A549 treated with CORT108297 at 1 μM for 4 hours (cell line): ENCODE measurements at places on chromosomes 1 and 21. TPM values are rescaled to one million over a fixed set of nuclear protein-coding genes. Genes with fewer than 3 reads are reported as not detected.

FUCA1 gene
- 8.7 to 11.0 TPM (median 9.7 TPM) in 5 replicates for total RNA-seq

CFHR5 gene
- not detected in 5 replicates for total RNA-seq

C8A gene
- not detected in 5 replicates for total RNA-seq

BRDT gene
- total RNA-seq = not detected in 5 replicates

NBPF3 gene
- 5.4 to 6.9 TPM (median 6.0 TPM) in 5 replicates for total RNA-seq

HIVEP3 gene
- total RNA-seq = 2.6 to 3.3 TPM (median 2.8 TPM) in 5 replicates

B3GALT2 gene
- not detected in 5 replicates for total RNA-seq

SH2D2A gene
- 2.8 to 5.1 TPM (median 3.9 TPM) in 5 replicates for total RNA-seq

LAD1 gene
- 0.43 to 0.80 TPM (median 0.54 TPM) in 5 replicates for total RNA-seq

JAM2 gene
- total RNA-seq = 0.03 TPM in 1 of 5 replicates, not detected in the others

SYDE2 gene
- 0.67 to 0.94 TPM (median 0.86 TPM) in 5 replicates for total RNA-seq

UBXN10 gene
- total RNA-seq = not detected in 5 replicates

PBXIP1 gene
- total RNA-seq = 13.5 to 16.4 TPM (median 15.2 TPM) in 5 replicates

ARV1 gene
- 24.1 to 26.8 TPM (median 24.8 TPM) in 5 replicates for total RNA-seq

PTCH2 gene
- total RNA-seq = 0.14 to 0.35 TPM (median 0.29 TPM) in 5 replicates

DCST1 gene
- total RNA-seq = 0.07 to 0.08 TPM in 2 of 5 replicates, not detected in the others

LCE3D gene
- 0.44 to 1.3 TPM (median 0.64 TPM) in 5 replicates for total RNA-seq

CACNA1E gene
- 0.01 to 0.02 TPM in 2 of 5 replicates, not detected in the others for total RNA-seq

ITSN1 gene
- total RNA-seq = 14.8 to 18.1 TPM (median 17.5 TPM) in 5 replicates

EXO1 gene
- 21.6 to 32.1 TPM (median 24.9 TPM) in 5 replicates for total RNA-seq

FOXD2 gene
- 0.32 to 0.60 TPM (median 0.49 TPM) in 5 replicates for total RNA-seq

GSTM1 gene
- total RNA-seq = not detected in 5 replicates

GBP5 gene
- total RNA-seq = 0.03 TPM in 2 of 5 replicates, not detected in the others

FCGR2B gene
- not detected in 5 replicates for total RNA-seq

C1orf74 gene
- total RNA-seq = 1.1 to 1.9 TPM (median 1.6 TPM) in 5 replicates

ITLN1 gene
- not detected in 5 replicates for total RNA-seq

ANKRD65 gene
- 0.04 to 0.07 TPM (median 0.06 TPM) in 4 of 5 replicates, not detected in the other for total RNA-seq

LYSMD1 gene
- 5.3 to 7.5 TPM (median 6.6 TPM) in 5 replicates for total RNA-seq

CCDC190 gene
- not detected in 5 replicates for total RNA-seq

KCNA3 gene
- not detected in 5 replicates for total RNA-seq

NT5C1A gene
- 0.07 to 0.08 TPM in 2 of 5 replicates, not detected in the others for total RNA-seq

MRAP gene
- total RNA-seq = not detected in 5 replicates

C2CD4D gene
- total RNA-seq = not detected in 5 replicates

ST6GALNAC5 gene
- 0.03 to 0.10 TPM in 2 of 5 replicates, not detected in the others for total RNA-seq

TARS2 gene
- 20.7 to 24.9 TPM (median 23.3 TPM) in 5 replicates for total RNA-seq

SPATA17 gene
- total RNA-seq = 2.0 to 2.8 TPM (median 2.7 TPM) in 5 replicates

ACTL8 gene
- 1.2 to 2.0 TPM (median 1.5 TPM) in 5 replicates for total RNA-seq

RASAL2 gene
- total RNA-seq = 16.4 to 23.6 TPM (median 17.8 TPM) in 5 replicates

PLA2G2C gene
- total RNA-seq = not detected in 5 replicates

UBASH3A gene
- total RNA-seq = 0.10 to 0.16 TPM (median 0.13 TPM) in 5 replicates

HNRNPCL4 gene
- total RNA-seq = not detected in 5 replicates

BTG2 gene
- 10.1 to 14.5 TPM (median 14.2 TPM) in 5 replicates for total RNA-seq

NFIA gene
- total RNA-seq = 4.1 to 6.0 TPM (median 5.3 TPM) in 5 replicates

DIO1 gene
- total RNA-seq = 0.09 TPM in 1 of 5 replicates, not detected in the others

IRF6 gene
- 0.06 to 0.14 TPM (median 0.10 TPM) in 5 replicates for total RNA-seq

OR2T11 gene
- not detected in 5 replicates for total RNA-seq

MXRA8 gene
- 0.07 to 0.29 TPM (median 0.27 TPM) in 5 replicates for total RNA-seq

EPHA10 gene
- 0.63 to 0.91 TPM (median 0.83 TPM) in 5 replicates for total RNA-seq

IGFN1 gene
- total RNA-seq = 0.65 to 1.4 TPM (median 0.99 TPM) in 5 replicates

OR2AK2 gene
- total RNA-seq = not detected in 5 replicates

SLC1A7 gene
- total RNA-seq = 0.05 TPM in 1 of 5 replicates, not detected in the others
